ENCODE measurements at places on chromosomes 1 and 21.

- no peak for DNase-seq
Measured at GRCh38 chr1:2126331-2127186, 68.0 kb downstream of the FAAP20 start.

DNA sequence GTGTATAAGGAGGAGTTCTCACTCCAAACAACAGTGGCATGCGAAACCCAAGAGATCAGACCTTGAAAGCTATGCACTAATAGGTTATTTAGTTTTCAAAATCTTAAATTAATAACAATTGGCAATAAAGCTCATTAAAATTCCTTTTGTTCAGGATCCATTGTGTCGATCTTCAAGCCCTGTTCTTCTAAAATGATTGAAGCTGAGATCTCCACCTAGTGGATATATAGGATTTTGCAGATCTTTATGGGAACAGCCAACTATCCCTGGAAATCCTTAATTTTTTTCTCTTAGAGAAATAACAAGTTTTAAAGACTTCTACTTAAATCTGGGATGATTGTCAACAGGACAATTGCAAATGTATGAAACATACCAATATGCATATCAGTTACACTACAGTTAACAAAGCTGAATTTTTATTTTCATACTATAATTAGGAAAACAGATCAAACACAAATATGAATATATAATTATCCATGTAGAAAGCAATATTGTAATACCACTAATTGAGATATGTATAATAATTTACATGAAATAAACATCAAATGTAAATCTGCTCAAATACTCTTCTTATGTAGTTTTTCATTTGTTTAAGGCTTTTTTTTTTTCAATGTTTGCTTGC, 43.3 kb downstream of the LRRC53 start:
- DNase-seq = no peak

DNA sequence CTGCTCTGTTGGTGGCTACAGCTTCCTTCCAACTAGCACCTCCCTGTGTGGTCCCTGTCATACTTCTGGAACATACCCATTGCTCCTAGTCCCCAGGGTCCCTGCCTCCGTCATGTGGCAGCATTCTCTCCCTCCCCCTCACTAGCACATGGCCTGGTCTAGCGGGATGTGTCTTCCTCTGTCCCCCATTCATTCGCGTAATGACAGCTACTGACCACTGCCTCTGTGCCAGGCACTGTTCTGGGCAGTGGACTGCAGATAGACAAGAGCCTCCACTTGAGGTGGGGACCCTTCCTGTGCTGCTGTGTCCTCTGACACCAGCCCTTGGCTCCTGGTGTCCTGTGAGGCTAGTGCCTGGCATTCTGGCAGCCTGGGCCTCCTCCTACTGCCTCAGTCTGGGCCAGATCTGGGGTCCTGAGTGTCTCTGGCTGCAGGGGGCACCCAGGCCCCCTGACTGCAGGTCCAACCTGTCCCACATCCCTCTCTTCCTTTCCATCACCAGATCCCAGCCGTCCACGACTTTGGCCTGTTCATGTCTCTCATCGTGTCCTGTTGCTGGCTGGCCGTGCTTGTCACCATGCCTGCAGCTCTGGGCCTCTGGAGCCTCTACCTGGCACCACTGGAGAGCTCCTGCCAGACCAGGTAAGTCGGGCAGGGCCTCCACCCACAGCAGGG, 38.1 kb downstream of the DISP3 start:
- DNase-seq = no peak

DNA sequence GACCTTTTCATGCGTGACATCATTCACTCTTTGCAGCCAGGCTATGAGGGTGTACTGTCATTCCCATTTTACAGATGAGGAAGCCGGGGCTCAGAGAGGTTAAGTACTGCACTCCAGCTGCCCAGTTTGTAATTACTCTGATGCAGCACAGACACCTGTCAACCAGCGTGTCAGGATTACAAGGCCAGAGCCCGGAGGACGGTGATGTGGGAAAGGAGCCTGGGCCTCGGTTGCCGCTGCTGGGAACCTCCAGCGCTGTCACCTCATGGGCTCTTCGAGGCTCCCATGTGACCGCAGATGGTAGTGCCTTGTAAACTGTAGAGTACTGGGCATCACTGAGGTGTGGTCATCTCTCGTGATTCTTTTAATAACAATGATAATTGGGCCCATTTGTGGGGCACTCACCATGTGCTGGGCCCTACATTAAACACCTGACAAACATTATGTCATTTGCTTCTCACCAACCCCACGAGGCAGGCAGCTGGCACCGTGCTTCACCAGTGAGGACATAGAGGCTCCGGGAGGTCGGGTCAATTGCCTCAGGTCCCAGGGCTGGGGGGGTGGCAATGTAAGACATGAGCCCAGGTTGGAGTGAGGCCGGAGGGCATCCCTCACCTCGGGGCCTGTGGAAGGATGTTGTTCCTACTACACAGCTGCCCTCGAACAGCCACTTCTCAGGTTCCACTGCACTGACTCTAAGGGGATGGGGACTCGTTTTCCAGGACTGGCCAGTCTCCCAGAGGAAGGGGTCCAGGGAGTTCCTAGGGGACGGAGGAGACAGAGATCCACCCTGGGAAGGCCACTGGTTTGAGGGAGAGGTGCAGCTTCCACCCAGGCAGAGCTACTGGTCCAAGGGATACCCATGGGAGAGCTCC, 42.8 kb upstream of the PADI1 start:
- DNase-seq = no peak

- no peak for DNase-seq
Measured at GRCh38 chr21:45286671-45287437, 841 bp downstream of the POFUT2 start.
